Putamen (tissue), 1 donor: ENCODE measurements at places on chromosomes 12 and 14.

DNA sequence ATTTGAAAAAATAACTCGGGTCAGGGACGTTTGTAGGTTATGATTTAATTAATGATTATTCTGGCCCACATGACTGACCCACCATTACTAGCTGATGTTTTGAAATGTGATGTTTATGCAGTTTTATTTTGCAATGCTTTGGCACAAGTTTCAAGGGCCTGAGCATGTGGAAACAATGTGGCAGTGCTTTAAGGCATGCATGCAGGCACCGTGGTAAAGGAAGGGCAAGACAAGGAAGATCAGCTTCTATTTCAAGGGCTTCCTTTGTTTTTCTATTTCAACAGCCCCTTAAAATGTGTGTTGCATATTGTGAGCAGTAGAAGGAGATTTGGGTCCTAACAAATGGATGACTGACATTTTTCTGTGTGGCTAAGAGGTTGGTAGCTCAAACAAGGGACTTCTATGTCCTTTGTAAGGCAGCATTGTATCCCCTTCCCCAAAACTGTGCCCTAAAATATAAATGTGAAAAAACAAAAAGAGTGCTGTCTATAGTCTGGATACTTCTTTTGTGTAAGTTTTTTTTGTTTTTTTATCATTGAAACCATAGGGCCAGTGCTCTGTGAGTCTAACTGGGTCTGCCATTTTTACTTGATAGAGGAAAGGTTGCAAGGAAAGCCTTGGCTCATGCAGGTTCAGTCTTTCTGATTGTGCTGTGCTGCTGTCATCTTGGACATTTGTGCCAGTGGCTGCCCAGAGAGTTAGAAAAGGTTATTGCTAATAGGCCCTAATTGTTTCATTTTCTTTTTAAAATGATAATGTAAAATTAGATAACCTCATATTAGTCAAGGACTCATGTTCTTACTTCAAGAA, 103.5 kb downstream of the FGD4 start:
- no peak for DNase-seq

DNA sequence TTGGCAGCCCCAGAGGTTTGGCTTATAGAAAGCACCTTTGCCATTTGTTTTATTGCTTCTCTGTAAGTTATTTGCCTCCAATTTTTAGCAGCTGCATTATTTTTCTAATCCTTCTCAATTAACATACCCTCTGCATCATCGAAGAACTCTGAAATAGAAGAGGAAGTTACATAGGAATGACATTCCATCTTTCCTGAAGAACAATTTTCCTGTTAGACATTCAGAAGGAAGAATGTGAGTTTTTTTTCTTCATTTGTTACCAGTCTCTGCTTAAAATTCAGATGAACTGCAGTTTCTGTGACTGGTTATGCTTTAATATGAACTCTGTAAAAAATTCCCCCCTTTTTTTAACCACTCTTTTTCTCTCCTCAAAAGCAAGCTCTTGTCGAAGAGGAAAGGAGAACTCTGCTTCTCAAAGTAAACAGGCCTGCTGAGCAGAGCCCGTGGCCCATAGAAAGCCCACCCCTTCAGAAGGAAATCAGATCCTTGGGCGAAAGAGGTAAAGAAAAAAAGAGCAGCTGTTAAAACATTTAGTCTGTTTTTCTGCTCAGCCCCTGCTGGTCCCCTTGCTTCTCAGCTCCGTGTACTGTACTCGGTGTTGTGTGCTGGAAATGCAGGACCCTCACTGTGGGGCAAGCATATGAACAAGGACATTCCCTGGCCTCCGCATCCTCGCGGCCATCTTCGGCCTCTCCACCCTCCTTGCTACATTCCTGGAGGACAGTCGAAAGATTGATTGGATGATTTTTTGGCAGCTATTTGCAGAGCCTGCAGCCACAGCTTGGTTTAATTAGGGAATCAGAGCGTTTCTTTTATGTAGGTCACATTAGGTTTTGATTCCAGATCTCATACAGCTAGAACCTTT, 164.4 kb upstream of the LRIG3 start:
- no peak for DNase-seq

DNA sequence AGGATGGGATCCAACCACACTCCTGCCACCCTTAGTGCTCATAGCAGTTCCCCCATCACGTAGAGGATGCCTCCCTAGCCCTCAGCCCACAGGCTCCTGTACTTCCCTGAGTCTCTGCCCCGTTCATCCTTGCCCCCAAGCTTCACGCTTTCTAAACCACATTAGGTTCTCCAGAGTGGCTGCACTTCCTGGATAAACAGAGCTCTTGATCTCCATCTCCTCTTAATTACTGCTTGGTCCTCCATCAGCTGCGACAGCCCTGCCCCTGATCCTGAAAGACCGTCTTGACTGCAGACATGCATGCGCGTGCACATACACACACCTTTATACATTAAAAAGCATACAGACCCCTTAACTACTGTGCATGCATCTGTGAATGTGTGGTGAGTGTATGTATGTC, 530.0 kb downstream of the BCL11B start:
- DNase-seq: no peak

- no peak for DNase-seq
These were observed 118.6 kb downstream of the SMOC1 start for GRCh38 chr14:69997849-69998248.

DNA sequence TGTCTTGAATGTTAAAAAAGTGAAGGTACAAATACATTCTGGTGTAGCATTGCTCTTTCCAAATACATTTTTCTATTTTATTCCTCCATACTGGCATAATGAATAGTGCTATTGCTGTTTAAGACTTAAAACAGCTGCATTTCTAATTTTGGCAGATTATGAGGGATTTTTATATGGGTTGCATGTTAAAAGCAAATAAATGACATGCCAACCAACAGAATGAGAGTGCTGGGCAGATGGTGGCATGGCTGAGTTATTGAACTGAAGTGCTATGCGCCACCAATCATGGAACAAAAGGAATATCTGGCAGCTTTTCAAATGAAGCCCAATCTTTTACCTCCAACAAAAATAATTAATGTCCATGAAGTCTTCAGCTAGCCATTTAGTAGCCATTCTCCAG, 215.0 kb downstream of the PRKD1 start:
- DNase-seq: no peak

GRCh38 chr14:50967790-50968189, 23.5 kb upstream of the PYGL start:
- DNase-seq: no peak

GRCh38 chr14:66628636-66629035, 120.7 kb downstream of the GPHN start:
- DNase-seq: no peak

DNA sequence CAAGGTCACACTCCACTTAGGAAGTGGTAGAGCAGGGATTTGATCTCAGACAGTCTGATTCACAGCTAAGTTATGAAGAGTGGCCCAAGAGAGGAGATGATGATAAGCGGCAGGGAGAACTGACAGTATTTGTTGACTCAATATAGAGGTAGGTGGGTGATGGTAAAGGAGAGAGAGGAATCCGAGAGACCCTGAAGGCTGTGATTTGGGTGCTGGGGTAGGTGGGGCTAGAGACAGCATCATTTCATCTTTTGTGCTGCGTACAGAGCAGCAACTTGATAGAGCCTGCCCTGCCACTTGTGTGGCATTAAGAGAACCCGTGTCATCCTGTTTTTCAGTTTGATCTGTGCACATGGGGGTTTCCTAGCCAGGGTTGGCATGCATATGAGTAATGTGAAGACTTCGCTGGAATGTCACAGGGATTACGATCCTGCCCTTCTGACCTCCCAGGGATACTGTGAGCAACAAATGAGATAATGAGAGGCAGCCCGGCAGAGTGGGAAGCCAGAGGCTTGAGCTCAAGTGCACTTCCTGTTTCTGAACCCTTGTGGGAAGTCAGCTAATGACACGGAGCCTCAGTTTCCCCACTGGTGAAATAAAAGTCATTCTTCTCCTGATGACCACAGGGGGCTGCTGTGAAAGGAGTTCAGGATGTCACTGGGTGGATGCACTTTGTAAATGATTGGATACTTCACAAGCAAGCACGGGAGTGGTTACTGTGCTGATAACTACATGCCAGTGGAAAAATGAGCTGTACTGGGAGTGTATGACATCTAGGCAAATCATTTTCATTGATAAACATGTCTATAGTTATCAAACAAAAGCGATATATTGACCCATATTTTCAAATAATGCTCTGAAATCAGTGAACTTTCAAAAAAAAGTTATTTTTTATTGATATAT, 59.5 kb upstream of the IGF1 start:
- DNase-seq: no peak

DNA sequence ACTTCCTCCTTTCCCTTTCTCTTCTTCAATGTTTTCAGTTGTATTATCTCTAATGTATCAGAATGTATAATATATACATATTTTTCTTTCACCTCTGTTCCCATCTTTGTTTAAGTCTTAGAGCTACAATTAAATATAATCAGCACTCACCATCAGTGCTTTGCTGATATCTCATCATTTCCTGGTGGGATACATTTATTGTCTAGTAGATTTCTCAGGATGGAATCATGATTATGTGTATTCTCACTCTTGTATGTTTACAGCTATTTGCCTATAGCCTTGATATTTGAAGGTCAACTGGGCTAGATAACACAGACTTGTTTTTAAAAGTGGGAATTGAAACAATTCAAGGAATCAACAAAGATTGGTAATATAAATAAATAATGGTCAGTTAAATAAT, 124.9 kb upstream of the EEA1 start:
- DNase-seq: no peak

- DNase-seq: no peak
These were observed 75.2 kb downstream of the CMAS start for GRCh38 chr12:22121224-22121623.

DNA sequence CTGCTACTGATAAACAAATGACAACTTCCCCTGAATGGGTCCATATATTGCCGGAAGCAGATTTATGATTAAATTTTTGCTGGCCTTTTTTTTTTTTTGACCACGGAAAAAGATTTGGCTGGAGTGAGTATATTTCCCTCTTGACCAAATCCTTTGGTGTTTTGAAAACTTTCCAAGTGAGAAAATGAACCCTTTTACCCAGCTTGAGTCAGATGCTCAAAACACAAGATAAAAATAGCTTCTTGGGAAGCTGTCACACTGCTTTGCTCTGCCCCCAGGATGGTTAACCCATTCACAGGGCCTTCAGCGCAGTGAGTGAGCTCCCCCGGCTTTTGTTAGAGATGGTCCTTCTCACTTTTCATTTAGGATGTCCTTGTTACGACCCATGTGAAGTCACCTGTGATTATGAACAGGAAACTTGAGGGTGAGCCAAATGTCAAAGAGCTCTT, 224.3 kb downstream of the PELI2 start:
- DNase-seq: peak; percentile 11

GRCh38 chr14:93219103-93219726, 12.2 kb downstream of the UBR7 start:
- no peak for DNase-seq

DNA sequence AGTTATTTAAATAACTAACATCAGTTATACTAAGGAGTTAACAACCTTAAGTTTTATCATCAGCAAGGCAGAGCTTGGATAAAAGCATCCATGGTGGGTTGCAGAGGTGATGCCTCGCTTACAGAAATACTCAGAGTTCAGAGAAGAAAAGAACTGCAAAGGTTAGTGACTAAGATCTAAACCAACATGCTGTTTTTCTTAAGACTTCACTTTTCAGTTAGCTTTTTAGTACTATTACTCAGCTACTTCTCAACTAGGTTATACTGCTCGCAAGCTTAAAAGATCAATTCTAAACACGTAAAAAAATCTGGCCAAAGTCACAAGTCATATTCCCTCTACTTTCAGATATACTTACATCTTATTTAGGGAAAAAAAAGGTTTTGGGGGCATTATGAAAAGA, 2.8 kb downstream of the PPP1CC start:
- no peak for DNase-seq

GRCh38 chr14:32306549-32306948, 22.5 kb upstream of the AKAP6 start:
- DNase-seq: no peak

DNA sequence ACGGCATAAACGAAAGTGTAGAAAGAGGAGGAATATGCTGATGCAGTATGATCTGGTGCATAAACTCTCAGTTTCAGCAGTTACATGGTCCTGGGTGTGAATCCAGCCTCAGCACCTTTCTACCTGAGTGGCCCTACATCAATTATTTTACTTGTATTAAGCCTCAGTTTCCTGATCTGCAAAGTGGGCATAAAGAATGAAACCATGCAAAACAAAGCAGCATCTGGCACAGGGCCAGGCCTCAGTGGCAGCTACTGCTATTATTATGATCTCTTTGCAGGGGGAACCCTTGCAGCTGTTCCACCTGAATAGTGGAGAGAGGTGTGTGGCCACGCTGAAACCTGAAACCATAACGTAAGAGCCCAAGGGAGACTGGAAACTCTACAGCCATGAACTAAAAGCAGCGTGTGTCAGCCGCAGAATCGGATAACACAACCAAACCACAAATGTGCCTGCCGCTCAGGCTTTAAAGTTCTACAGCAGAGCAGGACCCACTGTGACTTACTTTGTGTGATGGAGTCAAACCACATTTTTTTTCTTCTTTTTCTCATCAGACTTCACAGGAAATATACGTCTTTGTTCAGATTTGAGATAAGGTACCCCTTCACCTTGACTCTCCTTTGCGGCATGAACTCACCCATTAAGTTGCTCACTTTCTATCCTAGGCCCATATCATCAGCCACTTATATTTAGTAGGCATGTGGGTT, 29.2 kb upstream of the FOS start:
- no peak for DNase-seq

DNA sequence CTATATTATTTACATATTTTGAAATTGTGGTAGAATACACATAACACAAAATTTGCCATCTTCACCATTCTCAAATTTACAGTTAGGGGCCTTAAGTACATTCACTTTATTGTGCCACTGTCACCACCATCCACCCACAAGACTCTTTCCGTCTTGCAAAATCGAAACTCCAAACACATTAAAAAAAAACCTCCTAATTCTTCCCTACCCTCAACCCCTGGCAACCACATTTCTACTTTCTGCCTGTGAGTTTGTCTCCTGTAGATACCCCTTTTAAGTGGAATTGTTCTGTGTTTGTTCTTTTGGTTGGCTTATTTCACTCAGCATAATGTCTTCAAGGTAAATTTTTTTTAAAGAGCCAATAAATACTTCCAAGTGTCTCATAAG, 31.6 kb upstream of the AMIGO2 start:
- no peak for DNase-seq

DNA sequence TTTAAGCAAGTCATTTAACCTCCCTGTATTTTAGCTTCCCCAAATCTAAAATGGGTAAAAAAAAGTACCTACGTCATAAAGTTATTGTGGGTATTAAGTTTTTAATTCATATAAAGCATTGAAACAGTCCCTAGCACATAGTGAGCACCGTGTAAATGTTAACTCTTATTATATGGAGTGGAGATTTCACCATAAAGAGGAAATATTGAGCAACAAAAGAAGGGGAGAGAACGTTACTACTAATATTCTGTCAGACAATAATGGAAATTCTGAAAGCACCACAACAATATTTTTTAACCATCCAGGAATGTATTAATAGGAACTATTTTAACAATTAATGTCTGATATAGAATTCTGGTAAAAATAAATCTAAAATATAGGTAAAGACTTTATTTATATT, 7.8 kb upstream of the CD163L1 start:
- no peak for DNase-seq

- DNase-seq: no peak
These were observed 25.1 kb upstream of the CERS5 start for GRCh38 chr12:50192236-50192635.
